Hepatocyte (in vitro differentiated cells): ENCODE measurements at places on chromosomes 3 and 15. TPM values are rescaled to one million over a fixed set of nuclear protein-coding genes. Genes with fewer than 3 reads are reported as not detected.

The ALDH1A3 gene
- total RNA-seq, result 11.7 and 20.5 TPM in 2 replicates

The GOLGA6C gene
- total RNA-seq, result not detected in 2 replicates

The FETUB gene
- total RNA-seq, result 5.7 and 7.2 TPM in 2 replicates

The MORC1 gene
- 5.6 and 6.7 TPM in 2 replicates for total RNA-seq

The IMPG2 gene
- 0.72 and 0.77 TPM in 2 replicates for total RNA-seq

The ZNF662 gene
- 0.07 TPM in 1 of 2 replicates, not detected in the other for total RNA-seq

- DNase-seq, result peak; percentile 35
- no peaks in the 10 kb centered on the region for H3K36me3 ChIP-seq
- peaks cover 33% of the 10 kb centered on the region for H3K4me1 ChIP-seq
- H3K27me3 ChIP-seq, result no peaks in the 10 kb centered on the region
These were observed 422 bp downstream of the LSAMP start for GRCh38 chr3:116444819-116445310.

DNA sequence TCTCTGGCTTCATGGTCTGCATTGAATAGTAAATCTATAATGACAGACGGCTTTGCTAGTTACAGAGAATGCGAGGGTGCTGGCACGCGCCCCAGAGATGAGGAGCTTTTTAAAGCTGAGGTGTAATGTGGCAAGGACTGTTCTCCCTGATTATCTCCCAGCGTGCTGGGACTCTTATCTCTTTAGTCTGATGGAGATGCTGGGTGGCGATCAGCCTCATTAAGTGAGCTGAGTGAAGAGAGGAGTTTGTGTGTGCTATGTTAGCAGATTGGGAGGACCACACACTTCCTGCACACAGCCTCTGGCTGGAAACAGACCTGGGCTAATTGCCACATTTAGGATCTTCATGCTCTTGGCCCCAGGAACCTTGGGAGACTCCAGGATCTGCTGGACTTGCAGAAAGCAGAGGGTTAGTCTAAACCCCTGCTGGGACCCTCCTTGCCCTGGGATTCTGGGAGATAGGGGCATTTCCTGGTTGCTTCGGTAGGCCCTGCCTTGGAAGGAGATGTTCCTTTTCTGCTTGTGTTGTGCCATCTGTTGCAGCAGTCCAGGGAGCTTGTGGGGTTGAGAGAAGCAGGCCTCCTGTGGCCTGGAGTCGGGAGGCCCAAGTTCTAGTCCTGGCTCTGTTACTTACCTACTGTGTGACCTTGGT is 15.0 kb downstream of the PDIA5 start:
- H3K4me1 ChIP-seq, result peaks cover 70% of the 10 kb centered on the region
- DNase-seq, result no peak
- no peaks in the 10 kb centered on the region for H3K27me3 ChIP-seq
- H3K4me3 ChIP-seq, result no peak overlapping the region
- H3K27ac ChIP-seq, result peak overlapping the region; percentile 36

GRCh38 chr3:19744047-19744446 is 190.0 kb downstream of the EFHB start:
- no peaks in the 10 kb centered on the region for H3K36me3 ChIP-seq
- H3K4me3 ChIP-seq, result no peak overlapping the region
- no peak for DNase-seq
- no peaks in the 10 kb centered on the region for H3K27me3 ChIP-seq

- DNase-seq, result no peak
- H3K27me3 ChIP-seq, result no peaks in the 10 kb centered on the region
- H3K36me3 ChIP-seq, result no peaks in the 10 kb centered on the region
These were observed 32.4 kb downstream of the POC1A start for GRCh38 chr3:52121813-52122212.
